ENCODE measurements at places on chromosomes 3 and 15.
A peak's percentile ranks its signal among the peaks of the same experiment; 100 is the strongest.

DNA sequence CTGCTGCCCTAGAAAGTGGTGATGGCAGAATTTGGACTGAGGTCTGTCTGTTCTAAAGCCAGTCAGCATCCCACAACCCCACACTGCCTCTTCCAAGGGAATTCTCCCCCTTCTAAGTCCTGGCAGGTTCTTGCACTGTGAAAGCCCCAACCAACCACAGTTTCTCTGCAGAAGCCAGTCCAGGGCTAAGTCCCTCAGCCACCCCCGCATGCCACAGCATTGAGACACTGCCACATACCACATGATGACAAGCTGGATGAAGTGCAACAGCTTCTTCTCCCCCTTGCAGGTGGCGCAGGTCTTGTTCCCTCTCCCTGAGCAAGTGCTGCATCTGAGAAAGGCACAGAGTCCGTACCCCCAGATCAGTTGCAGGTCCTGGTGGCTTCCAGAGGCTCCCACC is 18.6 kb downstream of the SSUH2 start:
- H3K27me3 ChIP-seq, result no peaks in the 10 kb centered on the region
- H3K36me3 ChIP-seq, result no peaks in the 10 kb centered on the region
- no peaks in the 10 kb centered on the region for H3K4me1 ChIP-seq
- DNase-seq, result no peak
- no peak overlapping the region for H3K4me3 ChIP-seq
- H3K27ac ChIP-seq, result no peak overlapping the region

DNA sequence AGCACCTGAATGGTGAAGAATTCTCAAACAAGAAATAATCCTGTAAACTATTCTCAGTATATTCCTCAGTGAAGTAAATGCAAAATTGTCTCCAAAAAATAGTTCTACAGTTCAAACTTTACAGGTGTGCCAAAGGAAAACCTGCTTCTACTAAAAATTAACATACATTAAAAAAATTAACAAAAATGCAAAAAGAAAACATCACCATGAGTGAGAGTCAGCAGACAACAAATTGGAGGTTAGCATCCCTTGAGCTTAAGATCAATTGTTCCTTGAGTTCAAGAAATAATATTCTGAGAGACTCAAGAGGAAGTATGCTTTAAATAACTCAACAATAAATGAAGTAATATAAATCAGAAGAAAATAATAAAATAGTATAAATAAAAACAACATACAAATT is 278.4 kb upstream of the MME start:
- H3K4me1 ChIP-seq, result no peaks in the 10 kb centered on the region
- no peak overlapping the region for H3K27ac ChIP-seq

GRCh38 chr3:185758912-185759311 is 65.9 kb downstream of the IGF2BP2 start:
- H3K27me3 ChIP-seq, result no peaks in the 10 kb centered on the region
- no peak overlapping the region for H3K4me3 ChIP-seq
- DNase-seq, result no peak
- H3K27ac ChIP-seq, result peak overlapping the region; percentile 76
- no peaks in the 10 kb centered on the region for H3K36me3 ChIP-seq

- H3K4me3 ChIP-seq, result no peak overlapping the region
- H3K27me3 ChIP-seq, result no peaks in the 10 kb centered on the region
- no peaks in the 10 kb centered on the region for H3K4me1 ChIP-seq
These were observed 46.6 kb upstream of the ATP2B2 start for GRCh38 chr3:10551821-10552630.

- H3K27me3 ChIP-seq, result no peaks in the 10 kb centered on the region
- H3K27ac ChIP-seq, result no peak overlapping the region
- H3K4me3 ChIP-seq, result no peak overlapping the region
- no peak for DNase-seq
These were observed 56.2 kb upstream of the LPP start for GRCh38 chr3:188097791-188098190.

DNA sequence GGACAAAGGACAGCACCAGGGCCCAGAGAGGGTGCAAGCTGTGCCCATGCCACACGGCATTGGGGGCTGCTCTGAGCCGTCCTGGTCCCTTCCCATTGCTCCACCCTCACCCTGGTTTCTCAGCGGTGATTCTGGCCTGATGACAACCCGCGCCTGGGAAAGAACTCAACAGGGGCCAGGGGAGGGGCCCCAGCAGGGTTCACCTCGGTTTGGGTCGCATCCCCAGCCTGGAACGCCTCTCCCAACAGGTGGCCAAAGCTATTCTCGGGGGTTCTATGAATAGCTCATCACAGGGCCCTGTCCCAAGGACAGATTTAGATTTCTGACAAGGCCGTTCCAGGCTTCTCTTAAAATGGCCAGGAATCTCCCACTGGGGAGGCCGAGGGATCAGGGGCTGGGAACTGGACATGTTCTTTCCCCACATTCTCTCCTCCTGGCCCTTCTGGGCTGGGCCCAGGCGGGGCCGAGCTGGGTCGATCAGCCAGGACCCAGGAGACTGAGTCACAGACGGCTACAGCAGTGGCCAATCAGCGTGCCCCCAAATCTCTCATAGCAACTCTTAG is 17.9 kb downstream of the GRIP2 start:
- DNase-seq, result no peak
- H3K36me3 ChIP-seq, result no peaks in the 10 kb centered on the region
- H3K4me1 ChIP-seq, result peaks cover 3% of the 10 kb centered on the region
- no peak overlapping the region for H3K4me3 ChIP-seq
- H3K27ac ChIP-seq, result peak overlapping the region; percentile 12
- H3K27me3 ChIP-seq, result no peaks in the 10 kb centered on the region

- no peak for DNase-seq
- no peak overlapping the region for H3K4me3 ChIP-seq
- H3K27me3 ChIP-seq, result no peaks in the 10 kb centered on the region
- no peaks in the 10 kb centered on the region for H3K36me3 ChIP-seq
- H3K4me1 ChIP-seq, result no peaks in the 10 kb centered on the region
- no peak overlapping the region for H3K27ac ChIP-seq
These were observed 164.8 kb upstream of the NUDT16 start for GRCh38 chr3:131216801-131217200.

GRCh38 chr15:80153900-80154299 is 1.1 kb downstream of the FAH start:
- H3K36me3 ChIP-seq, result no peaks in the 10 kb centered on the region
- H3K4me1 ChIP-seq, result no peaks in the 10 kb centered on the region
- DNase-seq, result no peak
- peak overlapping the region; percentile 80 for H3K27ac ChIP-seq

DNA sequence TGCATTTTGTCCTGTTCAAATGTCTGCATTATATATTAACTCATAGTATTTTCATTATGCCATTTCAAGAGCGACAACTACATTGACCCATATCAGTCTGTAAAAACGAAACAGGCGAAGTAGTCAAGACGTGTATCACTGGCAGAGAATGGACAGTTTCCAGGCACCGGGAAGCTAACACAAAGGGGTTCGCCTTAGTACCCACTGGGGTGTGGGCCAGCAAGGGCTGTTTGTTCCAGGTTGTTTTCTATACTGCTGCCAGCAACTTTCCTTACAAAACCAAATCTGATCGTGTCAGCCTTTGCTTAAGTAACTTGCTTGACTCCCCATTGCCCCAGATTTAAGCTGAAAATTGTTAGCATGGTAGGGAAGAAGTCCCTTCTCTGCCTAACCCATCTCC is 87.1 kb downstream of the CGNL1 start:
- H3K36me3 ChIP-seq, result no peaks in the 10 kb centered on the region
- H3K27ac ChIP-seq, result no peak overlapping the region
- no peaks in the 10 kb centered on the region for H3K4me1 ChIP-seq

DNA sequence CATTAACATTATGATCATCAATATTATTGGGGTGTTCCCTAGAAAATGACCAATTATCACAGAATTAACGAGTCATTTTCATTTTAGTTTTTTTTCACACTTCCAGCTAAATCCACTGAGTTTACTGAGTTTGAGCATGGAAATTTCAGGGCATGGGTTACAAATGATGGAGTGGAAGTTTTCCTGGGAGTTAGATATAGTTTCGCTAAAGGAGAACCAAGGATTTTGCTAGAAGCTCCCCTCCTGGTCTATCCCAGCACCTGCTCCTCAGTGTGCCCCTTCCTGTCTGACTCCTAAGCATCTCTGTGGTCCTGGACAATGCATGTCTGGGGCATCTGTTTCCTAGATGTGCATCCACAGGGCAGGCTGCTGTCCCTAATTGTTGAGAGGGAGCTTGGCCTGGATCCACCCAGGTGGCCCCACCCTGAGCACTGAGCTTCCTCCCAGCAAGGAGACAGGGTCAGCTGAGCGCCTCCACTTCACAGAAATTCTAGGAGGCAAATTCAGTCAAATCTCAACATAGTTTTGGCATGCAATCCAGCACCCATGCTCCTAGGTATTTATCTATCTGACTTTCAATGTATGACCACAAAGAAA is 102.3 kb upstream of the GOLGA6L6 start:
- no peak overlapping the region for H3K27ac ChIP-seq
- no peak for DNase-seq
- no peaks in the 10 kb centered on the region for H3K4me1 ChIP-seq
- H3K36me3 ChIP-seq, result no peaks in the 10 kb centered on the region
- H3K4me3 ChIP-seq, result no peak overlapping the region

DNA sequence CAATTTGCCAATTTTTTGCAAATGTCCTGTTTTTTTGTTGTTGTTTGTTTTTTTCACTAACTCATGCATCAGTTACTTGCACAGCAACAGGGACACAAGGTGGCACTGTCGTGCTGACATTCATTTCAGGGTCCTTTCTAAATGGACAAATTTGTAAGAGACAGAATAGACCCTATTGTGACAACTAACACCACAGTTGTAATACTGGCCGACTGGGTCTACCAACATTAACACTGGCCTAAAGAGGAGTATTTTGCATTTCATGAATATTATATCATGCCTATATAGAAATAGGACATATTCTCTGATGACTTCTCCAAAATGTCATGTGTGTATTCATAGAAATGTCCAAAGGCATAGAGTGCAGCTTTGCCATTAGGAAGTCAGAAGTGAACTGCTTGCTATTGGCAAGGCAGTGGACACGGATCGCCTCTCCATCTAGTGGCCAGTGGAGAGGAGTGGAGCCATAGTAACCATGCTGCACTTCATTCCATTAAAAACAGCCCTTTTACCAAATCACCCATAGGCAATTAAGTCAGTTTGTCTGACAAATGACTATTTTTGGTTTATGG is 54.8 kb downstream of the ZBTB20 start:
- peak; percentile 51 for DNase-seq
- H3K27ac ChIP-seq, result no peak overlapping the region
- H3K36me3 ChIP-seq, result no peaks in the 10 kb centered on the region
- no peak overlapping the region for H3K4me3 ChIP-seq

DNA sequence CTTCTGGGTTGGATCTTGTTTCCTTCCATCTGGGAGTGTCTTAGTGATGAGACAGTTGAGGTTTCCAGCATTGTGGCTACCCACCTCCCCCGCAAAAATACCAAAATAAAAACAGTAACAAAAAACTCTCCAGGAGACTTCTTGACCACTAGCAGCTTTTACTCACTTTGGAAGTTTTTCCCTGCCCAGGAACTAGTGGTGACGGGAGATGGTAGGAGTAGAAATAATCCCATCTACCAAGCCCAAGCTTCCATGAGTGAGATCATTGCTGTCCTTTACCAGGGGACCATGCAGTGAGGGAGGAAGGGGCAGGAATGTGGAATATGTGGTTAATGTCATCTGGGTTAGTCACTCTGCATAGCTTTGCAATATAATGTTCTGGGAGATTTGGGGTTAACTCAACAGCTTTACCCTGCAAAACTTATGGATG is 187.7 kb downstream of the ITPR1 start:
- no peaks in the 10 kb centered on the region for H3K36me3 ChIP-seq
- DNase-seq, result no peak
- H3K27me3 ChIP-seq, result no peaks in the 10 kb centered on the region
- no peaks in the 10 kb centered on the region for H3K4me1 ChIP-seq
- no peak overlapping the region for H3K4me3 ChIP-seq

- no peak overlapping the region for H3K27ac ChIP-seq
- no peaks in the 10 kb centered on the region for H3K27me3 ChIP-seq
- no peaks in the 10 kb centered on the region for H3K4me1 ChIP-seq
- no peak for DNase-seq
These were observed 80.0 kb upstream of the RORA start for GRCh38 chr15:61309031-61309511.

GRCh38 chr3:48065035-48065434 is 48.8 kb upstream of the MAP4 start:
- DNase-seq, result no peak
- no peak overlapping the region for H3K4me3 ChIP-seq
- no peak overlapping the region for H3K27ac ChIP-seq
- H3K36me3 ChIP-seq, result no peaks in the 10 kb centered on the region
- peaks cover 4% of the 10 kb centered on the region for H3K4me1 ChIP-seq

- H3K27me3 ChIP-seq, result peaks cover 2% of the 10 kb centered on the region
- H3K27ac ChIP-seq, result no peak overlapping the region
- H3K36me3 ChIP-seq, result no peaks in the 10 kb centered on the region
- DNase-seq, result peak; percentile 41
- H3K4me3 ChIP-seq, result no peak overlapping the region
- no peaks in the 10 kb centered on the region for H3K4me1 ChIP-seq
These were observed 252.0 kb downstream of the CACNA2D3 start for GRCh38 chr3:54374214-54374852.

- H3K36me3 ChIP-seq, result no peaks in the 10 kb centered on the region
- H3K27ac ChIP-seq, result no peak overlapping the region
- no peak overlapping the region for H3K4me3 ChIP-seq
- no peaks in the 10 kb centered on the region for H3K27me3 ChIP-seq
These were observed 581.7 kb upstream of the CCDC54 start for GRCh38 chr3:106795553-106795952.

DNA sequence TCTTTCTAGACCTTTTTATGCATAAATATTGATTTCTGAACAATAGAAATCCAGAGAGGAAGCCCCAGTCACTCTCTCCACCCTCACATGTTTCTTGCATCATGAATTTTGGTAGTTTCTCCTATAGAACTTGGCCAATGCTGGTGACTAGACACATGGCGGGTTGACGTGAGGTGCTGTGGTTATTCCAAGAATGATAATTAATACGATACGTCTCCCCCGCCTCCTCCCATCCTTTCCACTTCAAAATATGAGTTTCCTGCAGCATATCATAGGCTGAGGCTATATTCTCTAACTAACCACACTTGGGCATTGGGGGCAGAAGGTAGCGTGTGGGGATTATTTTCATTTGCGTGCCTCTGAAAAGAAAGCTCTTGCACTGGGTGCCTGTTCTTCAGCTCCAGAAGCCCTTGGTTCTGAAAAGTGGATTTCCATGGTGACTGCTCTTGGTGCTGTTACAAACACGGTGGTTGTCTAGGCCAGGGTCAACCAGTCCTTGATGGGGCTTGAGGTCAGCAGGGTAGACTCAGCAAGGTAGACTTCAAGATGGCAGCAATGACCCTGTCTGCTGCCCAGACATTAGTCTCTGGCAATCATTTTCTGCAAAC is 5.3 kb downstream of the TNFSF10 start:
- H3K27ac ChIP-seq, result peak overlapping the region; percentile 89
- peaks cover 85% of the 10 kb centered on the region for H3K4me1 ChIP-seq
- H3K27me3 ChIP-seq, result no peaks in the 10 kb centered on the region
- H3K4me3 ChIP-seq, result no peak overlapping the region
- DNase-seq, result no peak

Measured in transverse colon (tissue), 4 donors.